Glutamatergic neuron (in vitro differentiated cells): ENCODE measurements at places on chromosomes 4 and X. TPM values are rescaled to one million over a fixed set of nuclear protein-coding genes. Genes with fewer than 3 reads are reported as not detected.

Gene MAGEC3
- total RNA-seq: not detected

DNA sequence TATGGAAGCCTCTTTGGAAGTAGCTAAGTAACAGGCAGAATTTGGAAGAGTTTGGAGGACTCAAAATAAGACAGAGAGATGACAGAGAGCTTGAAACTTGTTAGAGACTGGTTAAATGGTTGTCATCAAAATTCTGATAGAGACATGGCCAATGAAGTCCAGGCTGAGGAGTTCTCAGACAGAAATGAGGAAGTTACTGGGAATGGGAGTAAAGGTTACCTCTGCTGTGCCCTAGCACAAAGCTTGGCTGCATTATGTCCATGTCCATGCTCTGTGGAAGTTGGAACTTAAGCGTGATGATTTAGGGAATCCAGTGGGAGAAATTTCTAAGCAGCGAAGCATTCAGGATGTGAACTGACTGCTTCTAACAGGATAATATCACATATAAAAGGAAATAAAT is 146.2 kb upstream of the NDST4 start:
- no peaks in the 10 kb centered on the region for H3K27me3 ChIP-seq
- H3K4me3 ChIP-seq: no peak overlapping the region
- no peak for DNase-seq
- no peak overlapping the region for H3K27ac ChIP-seq
- peaks cover 4% of the 10 kb centered on the region for H3K36me3 ChIP-seq
- peaks cover 2% of the 10 kb centered on the region for H3K4me1 ChIP-seq

- H3K4me3 ChIP-seq: no peak overlapping the region
- peaks cover 3% of the 10 kb centered on the region for H3K4me1 ChIP-seq
- H3K27ac ChIP-seq: no peak overlapping the region
- no peaks in the 10 kb centered on the region for H3K36me3 ChIP-seq
Measured at GRCh38 chrX:7072856-7073255, 74.7 kb upstream of the STS start.

DNA sequence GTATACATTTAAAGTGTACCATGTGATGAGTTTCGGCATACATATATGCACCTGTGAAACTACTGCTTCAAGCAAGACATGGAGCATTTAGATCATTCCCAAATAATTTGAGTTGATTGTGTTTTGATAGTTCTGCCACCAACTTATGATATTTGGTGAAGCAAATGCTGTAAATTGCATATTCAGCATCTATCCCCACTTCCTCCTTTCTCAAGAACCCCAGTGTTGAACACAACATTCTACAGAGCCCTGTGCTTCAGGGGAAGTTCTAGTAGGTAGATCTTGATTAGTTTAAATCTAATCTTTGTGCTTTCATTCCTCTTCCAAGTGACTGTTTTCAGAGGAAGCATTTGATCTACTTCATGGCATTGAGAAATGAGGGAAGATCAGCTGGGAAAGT is 5.4 kb upstream of the SHROOM3 start:
- H3K36me3 ChIP-seq: no peaks in the 10 kb centered on the region
- no peak overlapping the region for H3K27ac ChIP-seq
- H3K27me3 ChIP-seq: no peaks in the 10 kb centered on the region
- peaks cover 2% of the 10 kb centered on the region for H3K4me1 ChIP-seq
- no peak overlapping the region for H3K4me3 ChIP-seq
- no peak for DNase-seq

DNA sequence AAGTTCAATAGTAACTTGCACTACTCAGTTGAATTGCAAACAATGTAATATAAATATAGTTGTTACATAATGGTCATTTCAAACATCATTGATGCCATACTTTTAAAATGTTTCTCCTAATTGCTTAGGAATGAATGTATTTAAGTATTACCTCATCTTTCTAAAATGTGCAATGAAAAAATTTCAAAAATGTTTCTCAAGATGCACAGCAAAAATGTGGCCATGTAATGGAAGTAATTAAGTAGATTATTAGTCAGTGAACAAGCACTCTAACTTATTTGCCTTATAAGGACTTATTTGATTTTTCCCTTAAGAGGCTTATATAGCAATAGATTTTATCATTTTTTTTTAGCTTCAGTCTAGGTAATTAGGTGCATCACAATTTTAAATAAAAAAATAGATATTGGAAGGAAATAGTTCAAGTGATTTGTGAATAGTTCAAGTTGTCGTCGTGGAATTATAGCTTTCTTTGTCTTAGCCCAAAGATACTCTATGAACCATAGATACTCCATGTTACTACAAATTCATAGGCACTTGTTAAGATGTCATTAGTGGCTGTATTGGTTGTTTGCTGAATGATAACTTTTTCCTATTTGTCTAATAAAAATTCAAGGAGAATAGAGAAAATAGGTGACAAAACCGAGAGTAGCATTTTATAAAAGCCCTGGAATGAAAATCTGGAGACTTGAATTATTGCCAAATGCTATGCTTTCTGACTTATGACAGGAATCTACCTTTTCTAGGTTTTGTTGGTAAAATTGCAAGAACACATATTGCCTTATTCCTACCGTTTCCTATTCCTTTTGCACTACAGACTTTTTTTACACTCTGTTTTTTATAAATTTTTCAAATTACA is 118.5 kb downstream of the TLL1 start:
- H3K4me1 ChIP-seq: peaks cover 5% of the 10 kb centered on the region
- H3K36me3 ChIP-seq: no peaks in the 10 kb centered on the region
- no peak overlapping the region for H3K4me3 ChIP-seq
- no peaks in the 10 kb centered on the region for H3K27me3 ChIP-seq
- no peak for DNase-seq

DNA sequence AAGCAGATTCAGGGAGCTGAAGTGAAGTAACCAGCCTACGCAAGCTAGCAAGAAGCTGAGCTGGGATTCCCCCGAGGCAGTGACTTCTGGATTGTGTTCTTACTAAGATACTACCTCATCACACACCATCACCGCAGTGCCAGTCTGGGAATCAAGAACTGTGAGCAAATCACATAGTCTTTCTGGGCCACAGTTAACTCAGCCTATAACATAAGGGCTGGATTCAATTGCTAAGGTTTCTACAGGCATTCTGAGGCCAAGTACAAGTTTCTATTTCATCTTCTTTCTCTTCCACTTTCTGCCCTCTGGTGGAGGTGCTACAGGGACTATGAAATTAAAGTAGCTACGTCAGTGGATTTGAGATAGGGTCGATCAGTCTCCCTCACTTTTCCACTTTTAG is 1.4 kb upstream of the CORIN start:
- DNase-seq: peak; percentile 27
- H3K27ac ChIP-seq: no peak overlapping the region
- H3K27me3 ChIP-seq: no peaks in the 10 kb centered on the region
- peaks cover 5% of the 10 kb centered on the region for H3K4me1 ChIP-seq
- H3K36me3 ChIP-seq: no peaks in the 10 kb centered on the region

DNA sequence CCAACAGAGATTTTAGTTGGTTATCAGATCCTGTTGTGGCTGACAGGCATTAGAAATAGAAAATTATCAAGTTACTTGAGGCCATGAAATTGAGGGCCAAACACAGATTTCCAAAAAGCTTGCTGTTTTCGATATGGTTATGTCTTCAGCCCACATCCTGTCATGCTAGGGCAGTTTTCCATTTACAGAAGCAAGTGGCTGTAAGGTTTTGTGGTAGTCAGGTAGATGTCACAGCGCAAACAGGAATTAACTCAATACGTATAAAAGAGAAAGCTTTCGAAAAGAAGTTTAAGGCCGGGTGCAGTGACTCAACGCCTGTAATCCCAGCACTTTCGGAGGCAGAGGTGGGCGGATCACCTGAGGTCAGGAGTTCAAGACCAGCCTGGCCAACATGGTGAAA is 104.6 kb downstream of the DMD start:
- no peak overlapping the region for H3K27ac ChIP-seq
- H3K36me3 ChIP-seq: no peaks in the 10 kb centered on the region
- DNase-seq: no peak
- no peak overlapping the region for H3K4me3 ChIP-seq
- peaks cover 4% of the 10 kb centered on the region for H3K4me1 ChIP-seq

GRCh38 chrX:11704725-11705495 is 39.2 kb upstream of the ARHGAP6 start:
- no peak overlapping the region for H3K4me3 ChIP-seq
- DNase-seq: no peak
- H3K36me3 ChIP-seq: no peaks in the 10 kb centered on the region
- no peaks in the 10 kb centered on the region for H3K4me1 ChIP-seq
- no peak overlapping the region for H3K27ac ChIP-seq

DNA sequence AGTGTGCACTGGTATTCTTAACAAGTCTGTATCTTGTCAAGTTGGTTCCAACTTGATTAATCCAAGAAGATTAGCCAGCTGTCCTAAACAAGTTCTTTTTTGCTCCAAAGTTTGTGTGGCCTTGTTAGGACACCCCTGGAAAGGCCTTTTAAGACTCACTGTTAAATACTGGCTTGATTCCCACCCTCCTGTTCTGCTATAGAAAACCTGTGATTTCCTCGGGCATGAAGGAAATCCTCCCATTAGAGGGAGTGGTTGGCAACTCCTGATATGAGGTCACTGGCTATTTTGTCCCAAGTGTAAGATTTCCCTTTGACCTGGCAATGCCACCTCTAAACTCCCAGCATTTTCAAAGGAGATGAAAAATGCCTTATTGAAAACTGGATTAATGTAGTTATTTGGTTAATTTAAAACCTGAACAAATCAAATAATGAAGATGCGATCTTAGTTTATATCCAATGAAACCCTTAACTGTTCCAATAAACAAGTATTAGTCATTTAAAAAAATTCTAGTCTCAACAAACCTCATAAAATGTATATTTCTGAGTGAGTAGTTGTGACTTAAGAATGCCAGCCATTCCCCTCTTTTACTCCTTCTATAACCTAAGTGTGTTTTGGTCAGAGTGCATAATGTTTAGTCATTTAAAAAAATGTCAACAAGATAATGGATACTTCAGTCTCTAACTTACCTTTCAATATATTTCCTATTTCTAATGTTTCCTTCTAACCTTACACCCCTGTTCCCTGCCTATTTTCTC is 94.4 kb downstream of the NPNT start:
- no peaks in the 10 kb centered on the region for H3K27me3 ChIP-seq
- H3K4me1 ChIP-seq: no peaks in the 10 kb centered on the region
- H3K27ac ChIP-seq: no peak overlapping the region
- no peak overlapping the region for H3K4me3 ChIP-seq
- DNase-seq: no peak
- no peaks in the 10 kb centered on the region for H3K36me3 ChIP-seq

Gene PSAPL1
- not detected for total RNA-seq

DNA sequence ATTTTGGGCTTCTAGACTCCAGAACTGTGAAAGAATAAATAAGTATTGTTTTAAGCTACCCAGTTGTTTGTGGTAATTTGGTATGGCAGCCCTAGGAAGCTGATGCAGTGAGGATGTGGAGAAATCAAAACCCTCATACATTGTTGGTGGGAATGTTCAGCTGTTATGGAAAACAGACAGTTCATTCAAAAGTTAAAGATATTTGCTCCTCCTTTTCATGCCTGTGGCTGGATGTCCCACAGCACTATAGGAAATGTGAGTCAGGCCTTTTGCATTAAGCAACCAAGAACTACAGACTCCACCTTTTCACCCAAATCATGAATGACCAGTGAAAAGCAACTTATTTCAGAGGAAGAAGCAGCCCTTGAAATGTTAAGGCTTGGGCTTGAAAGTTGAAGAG is 6.7 kb downstream of the BBS12 start:
- no peaks in the 10 kb centered on the region for H3K36me3 ChIP-seq
- H3K4me3 ChIP-seq: no peak overlapping the region
- no peaks in the 10 kb centered on the region for H3K27me3 ChIP-seq
- no peak for DNase-seq

DNA sequence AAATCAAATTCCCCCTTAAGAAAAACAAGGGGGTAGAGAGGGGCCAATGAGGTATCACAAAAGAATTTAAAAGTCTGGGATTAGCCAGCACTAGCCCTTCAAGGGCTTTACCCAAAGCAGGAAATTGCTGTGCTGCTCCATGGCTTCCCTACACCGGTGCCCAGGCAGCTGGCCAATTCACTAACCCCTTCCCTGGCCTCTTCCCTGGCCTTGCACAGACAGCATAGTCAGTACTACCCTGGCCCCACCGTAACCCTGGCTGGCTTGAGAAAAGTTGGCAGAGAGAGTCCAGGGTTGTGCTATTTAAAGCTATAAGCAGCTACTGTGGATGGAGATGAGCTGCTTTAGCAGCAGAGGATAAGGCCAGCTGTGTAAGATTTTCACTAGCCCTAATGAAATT is 43.1 kb downstream of the ADAMTS3 start:
- no peaks in the 10 kb centered on the region for H3K27me3 ChIP-seq
- DNase-seq: no peak
- H3K27ac ChIP-seq: no peak overlapping the region
- H3K4me3 ChIP-seq: no peak overlapping the region
- H3K36me3 ChIP-seq: no peaks in the 10 kb centered on the region

DNA sequence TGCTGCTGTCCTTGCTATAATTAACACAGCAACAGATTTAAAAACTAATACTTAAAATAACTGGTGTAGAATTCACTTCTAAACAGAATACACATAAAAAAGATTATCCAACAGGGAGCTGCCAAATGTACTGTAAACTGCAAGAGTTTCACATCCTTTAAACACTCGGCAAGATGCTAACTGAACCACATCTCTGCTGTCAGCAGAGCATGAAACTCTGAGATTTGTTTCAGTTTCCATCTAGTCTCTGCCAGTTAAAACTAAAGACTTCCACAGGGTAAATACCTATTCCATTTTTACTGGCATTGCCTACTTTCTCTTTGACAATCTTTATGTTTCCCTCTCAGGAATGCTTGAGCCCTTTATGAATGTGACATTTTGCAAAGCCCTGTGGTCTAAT is 127.7 kb downstream of the SLC7A11 start:
- DNase-seq: no peak
- no peaks in the 10 kb centered on the region for H3K36me3 ChIP-seq
- H3K4me3 ChIP-seq: no peak overlapping the region
- no peaks in the 10 kb centered on the region for H3K27me3 ChIP-seq
- peaks cover 12% of the 10 kb centered on the region for H3K4me1 ChIP-seq

Gene PCDH11X
- 2.2 TPM for total RNA-seq

DNA sequence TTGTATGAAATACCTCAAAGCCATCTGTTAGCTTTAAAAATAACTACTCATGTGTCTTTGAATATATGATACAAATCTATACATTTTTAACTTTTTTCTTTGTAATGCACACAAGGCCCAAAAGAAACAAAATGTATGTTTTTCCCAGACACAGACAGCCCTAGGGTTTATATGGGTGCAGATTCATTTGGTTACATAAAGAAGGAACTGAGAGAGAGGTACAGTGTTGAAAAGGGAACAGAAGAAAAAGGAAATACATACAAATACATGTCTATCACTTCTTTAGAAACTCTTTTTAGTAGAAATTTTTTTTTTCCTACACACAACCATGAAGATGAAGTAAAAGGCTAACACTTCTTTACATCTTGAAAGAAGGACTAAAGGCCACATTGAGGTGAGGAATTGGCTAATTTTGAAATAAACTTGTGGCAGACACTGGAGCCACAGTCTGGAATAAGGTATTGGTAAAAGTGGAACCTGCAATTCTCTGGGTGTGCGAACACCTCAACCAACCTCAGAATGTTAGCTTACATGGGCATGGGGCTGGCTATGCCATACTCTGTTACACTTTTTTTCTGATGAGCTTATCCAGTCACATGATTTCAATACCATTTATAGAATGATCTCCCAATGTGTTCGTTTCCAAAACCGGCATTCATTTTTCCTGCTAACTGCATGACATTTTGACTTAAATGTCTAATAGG is 67.9 kb downstream of the FAM47C start:
- no peak overlapping the region for H3K27ac ChIP-seq
- no peak overlapping the region for H3K4me3 ChIP-seq
- H3K4me1 ChIP-seq: no peaks in the 10 kb centered on the region
- peaks cover 2% of the 10 kb centered on the region for H3K27me3 ChIP-seq

- H3K36me3 ChIP-seq: no peaks in the 10 kb centered on the region
- no peak for DNase-seq
- no peak overlapping the region for H3K4me3 ChIP-seq
- no peaks in the 10 kb centered on the region for H3K4me1 ChIP-seq
- no peaks in the 10 kb centered on the region for H3K27me3 ChIP-seq
- H3K27ac ChIP-seq: no peak overlapping the region
Measured at GRCh38 chr4:129092631-129093190, 628 bp downstream of the SCLT1 start.

Gene CDS1
- total RNA-seq: 1.3 TPM
